Fibroblast of upper back skin (primary cell): ENCODE measurements at places on chromosomes 5 and 9.

GRCh38 chr9:38127271-38127839, 58.3 kb upstream of the SHB start:
- peak; percentile 34 for DNase-seq

- no peak for DNase-seq
These were observed 74.5 kb downstream of the CTSL start for GRCh38 chr9:87800456-87800855.

DNA sequence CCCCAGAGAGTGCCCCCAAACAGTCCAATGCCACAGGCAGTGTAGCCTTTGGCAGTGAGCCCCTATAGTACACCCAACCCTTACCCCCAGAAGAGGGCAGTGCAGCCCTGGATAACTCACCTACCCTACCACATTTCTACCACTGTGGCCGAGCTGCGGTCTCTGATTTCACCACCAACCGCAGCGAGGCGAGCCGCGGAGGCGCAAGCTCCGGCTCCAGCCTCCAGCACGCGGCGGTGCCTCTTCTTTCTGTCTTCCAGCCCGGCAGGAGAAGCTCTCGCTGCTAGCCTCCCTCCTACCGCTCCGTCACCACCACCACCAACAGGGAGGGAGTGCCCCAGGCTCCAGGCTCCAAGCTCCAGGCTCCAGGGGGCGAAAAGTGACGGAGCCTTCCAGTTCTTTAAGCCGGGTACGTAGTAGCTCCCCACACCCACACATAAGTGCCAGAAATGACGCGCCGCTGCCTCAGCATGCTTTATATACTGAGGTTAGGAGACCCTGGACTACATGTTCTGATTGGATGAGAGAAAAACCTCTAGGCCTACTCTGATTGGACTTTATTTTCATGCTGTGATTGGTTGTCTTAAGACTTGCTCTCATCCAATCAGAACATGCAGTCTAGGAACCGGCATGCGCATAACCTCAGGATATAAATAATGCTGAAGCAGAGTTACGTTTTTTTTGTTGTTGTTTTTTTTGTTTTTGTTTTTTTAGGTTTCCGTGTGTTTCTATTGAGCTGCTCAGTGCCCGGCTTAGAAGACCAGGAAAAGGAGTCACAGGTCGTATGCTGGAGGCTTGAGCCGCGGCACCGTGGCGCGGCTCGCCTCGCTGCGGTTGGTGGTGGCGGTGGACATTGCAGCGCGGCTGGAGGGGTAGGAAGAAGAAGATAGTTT, at the start of gene PCAT7:
Gene PCAT7, plus strand, starts transcription at position 645 of the 893 bp plus-strand sequence.
- DNase-seq, result peak; percentile 49

- DNase-seq, result no peak
These were observed 15.5 kb upstream of the SLC36A3 start for GRCh38 chr5:151318850-151319732.

- no peak for DNase-seq
These were observed 7.6 kb downstream of the SHROOM1 start for GRCh38 chr5:132822650-132823480.

DNA sequence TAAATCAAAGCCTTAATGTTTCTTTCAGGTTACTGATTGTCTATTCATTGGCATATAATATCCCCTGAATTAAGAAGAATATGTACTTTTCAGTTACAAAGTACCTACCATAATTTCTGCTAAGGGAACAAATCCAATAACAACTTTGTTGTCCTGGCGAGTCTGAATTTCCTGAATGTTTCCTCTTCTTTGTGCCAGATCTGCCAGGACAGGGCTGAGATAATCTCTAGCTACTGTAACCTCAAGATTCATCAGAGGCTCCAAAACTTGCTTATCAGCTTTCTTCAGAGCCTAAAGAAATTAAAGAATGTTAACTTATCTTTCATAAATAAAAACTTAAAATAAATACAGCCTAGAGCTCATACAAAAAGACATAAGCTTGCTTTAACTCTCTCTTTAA, 37.2 kb downstream of the HEXB start:
- DNase-seq, result no peak

GRCh38 chr9:88890546-88890945, 100.7 kb upstream of the S1PR3 start:
- peak; percentile 21 for DNase-seq

GRCh38 chr5:143514616-143515335, 111.3 kb upstream of the NR3C1 start:
- peak; percentile 83 for DNase-seq

GRCh38 chr9:75601280-75601679, 289.2 kb upstream of the PCSK5 start:
- DNase-seq, result peak; percentile 1

DNA sequence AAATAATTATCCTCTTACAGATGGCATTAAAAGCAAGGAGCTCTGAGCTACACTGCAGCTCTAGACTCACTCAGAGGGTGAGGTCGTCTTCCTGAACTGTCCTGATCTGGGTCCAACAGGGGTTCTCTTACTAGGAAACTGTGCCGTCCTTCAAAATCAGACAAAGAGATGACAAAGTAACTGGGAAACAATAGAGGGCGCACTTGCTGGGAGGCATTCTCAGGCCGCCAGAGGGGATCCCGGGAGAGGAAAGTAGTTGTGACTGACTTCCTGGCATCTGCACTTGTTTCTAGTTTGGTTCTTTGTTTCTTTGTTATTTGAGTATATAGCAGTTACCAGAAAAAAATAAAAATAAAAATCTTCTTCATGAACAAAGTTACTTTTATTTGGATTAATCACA, 142.9 kb upstream of the MSX2 start:
- DNase-seq, result no peak

DNA sequence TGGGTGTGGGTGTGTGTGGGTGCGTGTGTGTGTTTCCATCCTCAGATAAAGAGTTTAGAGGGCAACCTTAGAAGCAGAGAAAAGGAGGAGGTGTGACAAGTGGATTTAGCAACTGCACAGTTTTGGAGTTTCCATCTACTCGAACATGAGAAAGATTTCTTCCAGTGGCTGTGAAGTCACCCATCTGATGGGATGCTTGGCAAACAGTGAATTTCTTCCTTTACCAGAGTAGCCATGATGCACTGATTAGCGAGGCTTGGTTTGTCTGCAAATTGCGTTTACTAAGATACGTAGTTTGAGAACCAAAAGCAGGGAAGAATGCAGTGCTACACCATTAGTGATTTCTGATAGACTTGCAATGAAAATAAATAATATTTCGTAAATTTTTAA, 791 bp upstream of the STARD4 start:
- no peak for DNase-seq

- DNase-seq, result no peak
These were observed 263.5 kb upstream of the SEMA6A start for GRCh38 chr5:116838011-116838536.

DNA sequence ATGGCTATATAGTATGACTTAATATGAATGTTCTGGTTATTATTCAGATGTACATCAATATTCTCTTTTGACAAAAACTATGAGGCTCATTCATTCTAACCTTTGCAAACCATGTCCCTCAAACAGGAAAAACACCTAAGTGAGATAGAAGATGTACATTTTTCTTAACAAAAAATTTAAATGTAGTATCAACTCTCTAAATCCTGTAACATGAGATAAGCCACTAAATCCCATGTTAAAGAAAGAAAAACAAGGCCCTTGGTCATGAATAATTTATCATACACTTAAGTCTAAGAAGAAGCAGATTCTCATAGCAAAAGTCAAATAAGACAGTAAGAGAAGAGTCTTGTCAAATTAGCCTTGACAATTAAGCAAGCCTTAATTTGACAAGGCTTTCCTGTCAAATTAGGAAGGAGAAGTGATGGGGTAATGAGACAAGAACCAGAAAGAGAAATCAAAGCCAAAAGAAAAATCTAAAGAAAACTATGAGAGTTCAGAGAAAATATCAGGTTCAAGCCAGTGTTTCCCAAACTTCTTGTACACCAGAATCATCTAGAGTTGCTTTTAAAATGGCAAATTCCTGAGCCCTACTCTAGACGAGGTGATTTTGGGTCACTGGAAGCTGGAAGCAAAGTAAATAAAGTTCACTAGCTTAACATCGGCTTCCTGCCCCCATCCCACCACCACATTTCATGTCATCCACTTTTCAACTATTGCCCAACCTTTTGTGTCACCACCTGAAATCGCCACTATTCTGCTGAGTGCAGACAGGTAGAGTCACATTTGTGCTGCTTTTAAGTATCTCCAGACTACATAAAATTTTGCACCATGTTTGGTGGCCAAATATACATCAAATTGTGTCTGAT, 76.5 kb downstream of the NR6A1 start:
- DNase-seq, result no peak

DNA sequence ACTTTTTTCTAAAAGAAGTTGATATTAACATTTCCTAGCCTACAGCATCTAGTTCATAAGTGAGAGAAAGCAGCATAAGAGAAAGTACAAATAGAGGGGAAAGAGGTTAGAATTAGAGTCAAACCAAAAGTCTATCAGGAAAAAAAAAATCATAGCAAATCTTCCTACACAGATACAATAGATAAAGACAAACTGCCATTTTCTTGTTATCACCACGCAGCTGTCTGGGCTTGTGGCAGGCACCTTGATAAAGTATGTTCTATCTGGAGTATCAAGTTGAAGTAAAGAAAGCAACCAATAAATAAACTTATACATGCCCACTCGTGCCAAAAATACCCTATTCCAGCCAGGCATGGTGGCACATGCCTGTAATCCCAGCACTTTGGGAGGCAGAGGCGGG, 5.3 kb upstream of the NR4A3 start:
- no peak for DNase-seq

DNA sequence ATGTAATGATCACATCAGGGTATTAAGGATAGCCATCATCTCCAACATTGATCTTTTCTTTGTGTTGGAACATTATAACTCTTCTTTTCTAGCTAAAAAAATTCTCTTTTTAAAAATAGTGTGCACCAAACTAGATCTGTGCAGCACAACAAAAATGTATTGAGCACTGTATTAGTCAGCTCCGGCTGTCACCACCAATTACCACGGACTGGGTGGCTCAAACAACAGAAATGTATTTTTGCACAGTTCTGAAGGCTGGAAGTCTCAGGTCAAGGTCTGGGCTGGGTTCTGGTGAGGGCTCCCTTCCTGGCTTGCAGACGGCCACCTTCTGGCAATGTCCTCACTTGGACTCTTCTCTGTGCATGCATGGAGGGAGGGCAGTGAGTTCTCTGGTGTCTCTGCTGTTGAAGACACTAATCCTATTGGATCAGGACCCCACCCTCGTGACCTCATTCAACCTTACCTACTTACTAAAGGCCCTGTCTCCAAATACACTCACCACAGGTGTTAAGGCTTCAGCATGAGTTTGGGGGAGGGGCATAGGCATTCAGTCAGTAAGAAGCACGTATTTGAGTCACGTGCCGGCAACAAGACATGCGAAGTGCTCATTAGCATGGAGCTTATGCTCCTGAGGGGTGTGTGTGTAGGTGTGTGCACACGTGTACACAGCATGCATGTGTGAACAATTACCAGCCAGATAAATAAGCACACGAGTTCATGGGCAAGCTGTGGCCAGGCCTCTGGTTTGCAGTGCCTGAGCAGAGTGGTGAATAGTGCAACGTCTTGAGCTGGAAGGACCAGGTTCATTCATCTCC, 89.4 kb upstream of the SH3PXD2B start:
- DNase-seq, result no peak

DNA sequence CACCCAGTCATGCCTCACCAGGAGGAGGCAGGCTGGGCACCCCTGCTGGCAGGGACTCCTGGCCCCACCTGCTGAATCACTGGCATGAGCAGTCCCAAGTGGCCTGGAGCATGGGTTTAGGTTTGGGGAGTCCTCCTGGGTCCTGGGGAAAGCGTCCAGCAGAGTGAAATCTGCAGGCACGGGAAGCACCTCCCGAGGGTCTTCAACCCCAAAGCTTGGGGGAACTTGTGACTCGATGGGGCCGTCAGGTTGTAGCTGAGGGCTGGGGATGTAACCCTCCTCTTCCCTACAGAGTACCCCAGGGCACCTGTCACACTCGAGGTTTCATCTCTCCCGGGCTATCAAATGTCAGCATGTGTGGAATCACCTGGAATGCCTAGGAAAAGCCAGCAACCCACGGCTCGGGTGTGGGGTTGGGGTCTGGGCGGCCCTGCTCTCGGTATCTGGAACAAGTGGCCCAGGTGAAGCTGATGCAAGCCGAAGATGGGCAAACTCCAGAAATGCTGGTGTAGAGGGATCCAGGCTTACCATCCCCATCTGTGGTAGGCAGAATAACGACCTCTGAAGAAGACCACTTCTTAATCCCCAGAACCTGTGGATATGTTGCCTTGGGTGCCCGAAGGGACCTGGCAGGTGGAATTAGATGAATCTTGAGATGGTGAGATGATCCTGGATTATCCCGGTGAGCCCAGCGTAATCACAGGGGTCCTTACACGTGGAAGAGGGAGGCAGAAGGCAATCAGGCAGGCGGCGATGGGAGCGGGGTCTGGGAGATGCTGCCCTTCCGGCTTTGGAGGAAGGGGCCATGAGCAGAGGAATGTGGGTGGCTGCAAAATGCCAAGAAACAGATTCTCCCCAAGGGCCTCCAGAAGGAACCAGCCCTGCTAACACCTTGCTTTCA, 6.1 kb upstream of the RASGEF1C start:
- no peak for DNase-seq

DNA sequence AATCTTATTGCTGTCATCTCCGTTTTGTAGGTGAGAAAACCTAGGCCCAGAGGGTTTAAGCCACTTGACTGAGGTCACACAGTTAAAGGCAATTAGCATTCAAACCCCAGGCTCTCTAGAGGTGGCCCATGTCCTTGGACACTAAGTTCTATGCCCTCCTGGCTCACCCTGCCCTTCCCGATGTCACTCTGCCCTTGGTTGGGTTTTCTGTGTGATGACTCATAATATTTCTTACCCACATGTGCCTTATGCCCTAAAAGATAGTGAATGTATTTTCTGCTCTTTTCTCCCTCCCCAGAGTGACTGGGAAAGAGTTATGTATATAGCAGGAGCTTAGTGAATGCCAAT, 174.5 kb upstream of the PITX1 start:
- no peak for DNase-seq

DNA sequence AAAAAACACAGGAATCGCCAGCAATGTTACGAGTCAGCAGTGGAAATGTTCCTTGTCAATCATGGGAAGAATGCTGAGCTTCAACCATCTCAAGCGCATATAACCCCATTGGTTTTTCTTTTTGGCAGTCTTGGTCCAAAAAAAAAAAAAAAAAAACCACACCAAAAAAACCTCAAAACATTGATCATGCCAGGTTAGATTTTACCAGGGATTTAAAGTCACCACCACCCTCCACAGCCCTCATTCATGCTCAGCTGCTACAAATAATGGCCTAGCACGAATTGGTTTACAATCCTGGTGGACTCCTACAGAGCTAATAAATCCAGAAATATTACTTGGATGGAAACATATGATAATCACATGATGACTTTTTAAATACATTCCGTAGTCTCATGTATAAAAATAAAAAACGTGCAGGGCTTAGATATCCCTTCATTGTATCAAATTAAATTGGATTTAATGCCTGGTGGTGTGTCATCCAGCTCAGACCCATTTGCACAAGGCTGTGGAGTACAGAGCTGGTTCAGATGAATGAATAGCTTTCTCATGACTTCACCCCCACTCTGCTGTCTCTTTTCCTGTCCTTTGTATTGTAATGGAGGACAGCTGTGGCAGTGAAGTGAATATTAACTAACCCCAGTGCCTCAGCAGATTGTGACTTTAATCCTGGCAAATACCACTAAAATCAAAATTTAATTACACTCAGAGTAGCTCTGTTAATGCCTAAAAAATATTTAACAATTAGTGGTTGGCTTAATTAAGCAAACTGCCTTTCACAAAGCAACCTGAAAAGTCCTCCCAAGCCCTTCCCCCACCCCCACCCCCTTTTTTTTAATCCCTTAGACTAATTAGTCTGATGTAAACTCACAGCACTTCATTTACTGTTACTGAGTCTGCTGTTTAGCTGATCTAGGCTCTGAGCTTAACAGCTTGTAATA, 626.5 kb upstream of the ZNF608 start:
- peak; percentile 75 for DNase-seq

- no peak for DNase-seq
These were observed 357.1 kb downstream of the TRIM32 start for GRCh38 chr9:117044241-117044640.
